ENCODE measurements at places on chromosomes 4 and X. TPM values are rescaled to one million over a fixed set of nuclear protein-coding genes. Genes with fewer than 3 reads are reported as not detected.

The MAGEB1 gene
- total RNA-seq: not detected

- peak; percentile 22 for DNase-seq
Observed at GRCh38 chrX:9312922-9313867, 151.7 kb upstream of the TBL1X start.

GRCh38 chr4:88439161-88439760, 17.7 kb upstream of the HERC5 start:
- DNase-seq: no peak

DNA sequence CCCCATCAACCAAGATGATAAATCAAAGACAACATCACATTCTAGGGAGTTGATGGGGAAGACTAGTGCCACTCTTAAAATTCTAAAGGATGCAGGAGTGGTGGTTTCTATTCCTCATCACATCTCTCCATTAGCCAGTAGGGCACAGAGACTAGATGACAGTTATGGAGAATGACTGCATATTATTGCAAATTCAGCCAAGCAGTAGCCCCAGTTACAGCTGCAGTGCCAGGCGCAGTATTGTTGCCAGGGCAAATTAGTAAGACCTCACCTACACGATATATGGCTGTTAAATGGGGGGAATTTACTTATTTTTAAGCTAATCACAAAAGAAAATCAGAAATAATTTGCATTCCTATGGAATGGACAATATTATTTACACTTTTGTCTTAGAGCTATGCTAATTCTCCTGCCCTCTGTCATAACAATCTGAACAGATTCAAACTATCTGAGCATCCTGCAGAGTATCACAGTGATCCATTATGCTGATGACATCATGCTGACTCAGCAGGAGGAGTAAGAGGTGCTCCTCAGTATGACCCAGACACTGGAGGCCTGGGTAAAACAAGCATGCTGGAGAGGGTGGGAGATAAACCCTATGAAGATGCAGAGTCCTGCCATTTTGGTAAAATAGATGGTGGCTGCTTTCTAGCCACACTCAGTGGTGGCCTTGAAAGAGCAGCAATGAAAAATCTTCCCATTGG, 24.7 kb downstream of the ETNPPL start:
- peak; percentile 8 for DNase-seq

The MAMLD1 gene
- 4.5 TPM for total RNA-seq

The DHX15 gene
- total RNA-seq: 153 TPM

DNA sequence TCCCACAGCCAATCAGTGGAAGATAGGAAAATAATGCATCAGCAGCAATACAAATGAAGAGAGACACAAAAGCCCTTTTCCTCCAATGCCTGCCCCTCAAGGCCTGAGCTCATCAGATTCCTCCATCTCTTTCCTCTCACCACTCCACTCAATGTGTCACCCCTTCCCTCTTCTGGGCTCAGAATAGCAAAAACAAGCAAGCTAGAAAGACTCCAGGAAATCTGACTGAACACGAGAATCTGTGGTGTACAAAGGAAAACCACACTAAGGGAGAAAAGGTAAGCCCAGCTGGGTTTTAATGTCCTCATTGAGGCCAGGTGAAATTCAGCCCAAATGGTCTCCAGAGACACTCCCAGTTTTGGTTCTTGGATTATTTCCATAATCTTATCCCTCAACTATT, 46.3 kb downstream of the ARHGEF9 start:
- DNase-seq: no peak

- DNase-seq: no peak
Observed at GRCh38 chr4:19774690-19775256, 476.9 kb upstream of the SLIT2 start.

- no peak for DNase-seq
Observed at GRCh38 chr4:26458157-26458561, 32.1 kb downstream of the CCKAR start.

DNA sequence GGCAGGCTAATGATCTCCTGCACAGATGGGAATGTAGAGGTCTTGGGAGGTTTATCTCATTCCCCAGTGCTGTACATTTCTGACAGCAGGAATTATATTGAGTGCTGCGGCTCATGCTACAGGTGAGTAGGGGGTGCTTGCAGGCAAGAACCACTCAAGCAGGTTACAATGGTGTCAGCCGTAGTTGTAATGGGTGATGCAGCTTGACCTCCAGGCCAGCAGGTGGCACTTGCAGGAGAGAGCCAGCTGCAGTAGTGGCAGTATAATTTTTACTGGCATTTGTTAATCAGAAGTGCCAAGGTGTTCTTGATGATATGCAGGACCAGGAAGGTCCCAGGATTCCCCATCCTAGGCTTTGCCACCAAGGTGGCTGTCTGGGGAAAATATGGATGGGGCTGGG, 759.6 kb upstream of the NDST4 start:
- no peak for DNase-seq

- DNase-seq: peak; percentile 5
Observed at GRCh38 chrX:104112326-104112951, at the start of gene ZCCHC18. ZCCHC18 (plus strand) TSS chrX:104112523; CDS start chrX:104114112, 1,589 bp downstream.
